AG04449 (cell line): ENCODE measurements at places on chromosomes 11 and 22.

DNA sequence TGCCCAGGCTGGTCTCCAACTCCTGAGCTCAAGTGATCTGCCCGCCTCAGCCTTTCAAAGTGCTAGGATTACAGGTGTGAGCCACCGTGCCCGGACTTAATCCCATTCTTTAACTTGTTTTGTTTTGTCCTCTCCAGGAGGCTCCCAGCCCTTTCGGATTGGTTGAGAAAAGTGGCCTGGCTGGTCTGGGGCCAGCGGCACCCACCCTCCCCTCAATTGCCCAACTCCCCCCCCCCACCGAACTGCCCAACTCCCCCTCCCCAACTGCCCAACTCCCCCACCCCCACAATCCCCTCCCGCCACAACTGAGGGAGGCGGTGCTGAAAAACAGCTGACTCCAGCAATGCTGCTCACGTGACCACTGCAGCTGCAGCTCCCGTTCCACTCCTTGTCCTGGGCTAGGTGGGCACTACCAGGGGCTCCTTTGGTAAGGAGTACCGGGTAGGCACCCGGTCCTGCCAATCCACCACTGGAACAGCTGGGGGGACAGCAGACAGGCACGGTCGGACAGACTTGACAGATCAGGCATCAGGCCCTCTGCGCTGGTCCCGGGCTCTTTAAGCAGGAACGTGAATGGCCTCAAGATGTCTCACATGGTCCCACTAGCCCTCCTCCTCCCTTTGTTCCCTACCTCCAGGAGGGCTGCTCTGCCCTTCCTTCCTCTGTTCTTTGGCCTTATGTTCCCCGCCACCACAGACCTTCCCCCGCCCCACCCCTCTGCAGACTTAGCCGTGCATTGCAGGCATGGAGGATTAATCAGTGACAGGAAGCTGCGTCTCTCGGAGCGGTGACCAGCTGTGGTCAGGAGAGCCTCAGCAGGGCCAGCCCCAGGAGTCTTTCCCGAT lies at the start of gene TCN2:
Gene TCN2 (plus strand): TSS at position 720 of the 845 bp plus-strand sequence. CDS start 158 bp downstream, outside the sequence.
- no peak for DNase-seq

- DNase-seq = no peak
Measured at GRCh38 chr11:108007819-108008218, 879 bp upstream of the CUL5 start.

DNA sequence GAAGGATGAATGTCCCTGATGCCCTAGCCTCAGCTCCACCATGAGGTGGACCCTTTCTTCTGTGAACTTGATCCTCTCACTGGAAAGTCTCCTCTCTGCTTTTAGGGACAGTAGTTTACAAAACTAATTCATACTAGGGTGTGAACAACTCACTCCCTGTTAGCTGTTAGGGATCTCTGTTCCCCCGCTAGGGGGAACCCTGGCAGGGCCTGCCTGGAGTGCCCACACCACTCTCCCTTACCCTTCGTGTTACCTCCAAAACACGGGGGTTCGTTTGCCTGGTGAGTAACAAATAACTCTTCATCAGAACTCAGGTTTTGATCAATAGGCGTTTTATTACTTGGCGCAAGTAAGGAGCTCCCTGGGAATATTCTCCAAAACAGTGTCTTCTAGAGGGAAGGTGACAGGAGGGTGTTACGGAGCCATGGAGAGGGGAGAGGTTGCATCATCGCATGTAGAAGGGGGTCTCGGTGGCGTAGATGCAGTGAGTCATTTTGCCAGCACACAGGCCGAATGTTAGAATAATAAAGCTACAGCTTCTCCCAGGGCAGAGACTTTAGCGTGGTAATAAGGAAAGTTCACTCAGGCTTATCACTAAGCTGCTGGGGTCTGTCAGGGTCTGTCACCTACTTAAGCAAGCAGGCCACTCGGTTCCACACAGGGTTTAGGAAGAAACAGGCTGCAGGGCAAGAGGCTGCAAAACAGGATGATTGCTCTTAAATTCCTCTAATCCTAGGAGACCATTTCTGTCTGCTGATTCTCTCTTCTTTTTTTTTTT lies 45.8 kb downstream of the C11orf96 start:
- DNase-seq = no peak

DNA sequence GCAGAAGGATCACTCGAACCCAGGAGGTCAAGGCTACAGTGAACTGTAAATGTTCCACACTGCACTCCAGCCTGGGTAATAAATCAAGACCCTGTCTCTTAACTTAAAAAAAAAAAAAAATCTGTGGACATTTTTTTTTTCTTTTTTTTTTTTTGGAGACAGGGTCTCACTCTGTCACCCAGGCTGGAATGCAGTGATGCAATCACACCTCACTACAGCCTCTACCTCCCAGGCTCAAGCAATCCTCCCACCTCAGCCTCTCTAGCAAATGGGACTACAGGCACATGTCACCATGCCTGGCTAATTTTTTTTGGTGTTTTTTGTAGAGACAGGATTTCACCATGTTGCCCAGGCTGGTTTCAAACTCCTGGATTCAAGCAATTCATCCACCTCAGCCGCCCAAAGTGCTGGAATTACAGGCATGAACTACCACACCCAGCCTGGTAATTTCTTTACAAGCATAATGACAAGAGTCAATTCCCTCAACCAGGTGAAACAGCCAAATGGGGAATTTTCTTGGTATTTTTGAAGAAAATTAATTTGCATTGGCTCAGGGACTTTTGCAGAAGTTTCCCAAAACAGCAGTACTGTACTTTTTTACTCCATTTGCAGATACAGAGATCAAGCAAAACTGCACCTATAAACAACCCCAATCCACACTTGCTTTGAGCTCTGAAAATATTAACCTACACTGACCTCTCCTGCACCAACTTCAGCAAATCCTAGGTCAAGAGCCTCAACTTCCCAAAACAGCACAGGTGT lies 44.0 kb downstream of the MRTFA start:
- DNase-seq = no peak

DNA sequence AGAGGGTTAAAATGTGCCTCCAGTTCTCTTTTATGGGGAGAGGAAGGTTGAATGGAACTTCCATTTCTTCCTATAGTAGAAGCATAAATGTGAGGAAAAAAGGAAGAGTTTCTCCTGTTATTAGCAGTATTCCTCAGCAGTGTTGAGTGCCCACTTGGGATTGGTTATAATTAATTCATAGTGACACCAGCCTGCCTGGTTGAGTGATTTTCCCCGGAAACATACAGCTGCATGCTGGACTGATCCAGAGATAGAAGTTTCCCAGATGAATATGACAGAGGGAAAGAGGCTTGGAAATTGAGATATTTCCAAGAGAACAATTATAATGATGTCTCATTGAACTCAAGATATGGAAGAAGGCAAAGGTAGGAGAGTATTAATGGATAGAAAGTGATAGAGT lies 28.3 kb downstream of the RAB39A start:
- no peak for DNase-seq

DNA sequence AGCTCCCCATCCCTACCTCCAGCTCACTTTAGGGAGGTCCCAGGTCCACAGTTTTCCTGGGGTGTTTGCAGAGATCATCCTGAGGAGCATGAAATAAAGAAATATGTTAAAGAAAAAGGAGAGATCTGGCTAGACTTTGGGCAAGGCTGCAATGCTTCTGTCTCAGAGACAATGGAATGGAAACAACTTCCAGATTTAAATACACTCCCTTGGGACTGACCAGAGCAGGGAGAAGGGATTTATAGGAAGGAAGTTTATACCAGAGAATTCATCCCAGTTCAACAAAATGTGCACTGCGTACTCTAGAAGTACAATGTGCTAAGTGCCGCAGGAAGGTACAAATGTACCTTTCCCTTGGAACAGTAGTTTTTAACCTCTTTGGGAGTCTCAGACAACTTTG lies 40.4 kb downstream of the ETS1 start:
- no peak for DNase-seq

GRCh38 chr22:25545146-25545545 lies 19.3 kb upstream of the GRK3 start:
- DNase-seq = no peak

DNA sequence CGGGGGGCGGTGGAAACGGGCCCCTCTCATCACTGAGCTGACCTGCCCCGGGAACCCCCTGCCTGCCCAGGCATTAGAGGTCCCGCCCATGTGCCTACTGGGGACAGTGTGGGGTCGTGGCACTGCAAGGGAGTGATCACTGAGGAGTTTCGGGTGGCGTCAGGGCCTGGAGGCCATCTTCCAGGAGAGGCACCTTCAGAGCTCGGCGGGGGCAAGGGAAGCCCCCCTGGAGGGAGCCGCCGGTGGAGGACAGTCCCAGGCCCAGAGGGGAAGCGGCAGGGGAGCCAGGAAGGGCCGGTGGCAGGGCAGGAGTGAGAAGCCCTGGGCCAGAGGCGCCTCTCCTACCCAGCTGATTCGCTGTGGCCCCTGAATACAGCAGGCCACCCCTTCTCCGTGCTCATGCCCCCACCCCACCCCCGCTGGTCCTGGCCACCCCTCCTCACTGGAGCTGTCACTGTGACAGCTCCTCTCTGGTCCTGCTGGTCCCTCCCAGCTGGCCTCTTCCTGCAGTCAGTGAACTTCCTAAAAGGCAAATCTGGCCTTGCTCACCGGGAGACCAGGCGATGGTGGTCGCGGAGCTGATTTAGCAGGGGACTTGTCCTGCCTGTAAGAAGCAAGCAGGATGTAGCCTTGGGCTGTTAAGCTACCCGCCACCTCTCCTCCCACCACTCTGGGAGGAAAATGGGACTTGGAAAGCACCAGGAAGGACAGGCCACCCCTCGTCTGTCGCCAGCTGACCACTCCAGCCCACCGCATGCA lies 2.0 kb upstream of the MAPK11 start:
- no peak for DNase-seq

GRCh38 chr11:64864473-64865285 lies 13.7 kb downstream of the EHD1 start:
- peak; percentile 75 for DNase-seq

DNA sequence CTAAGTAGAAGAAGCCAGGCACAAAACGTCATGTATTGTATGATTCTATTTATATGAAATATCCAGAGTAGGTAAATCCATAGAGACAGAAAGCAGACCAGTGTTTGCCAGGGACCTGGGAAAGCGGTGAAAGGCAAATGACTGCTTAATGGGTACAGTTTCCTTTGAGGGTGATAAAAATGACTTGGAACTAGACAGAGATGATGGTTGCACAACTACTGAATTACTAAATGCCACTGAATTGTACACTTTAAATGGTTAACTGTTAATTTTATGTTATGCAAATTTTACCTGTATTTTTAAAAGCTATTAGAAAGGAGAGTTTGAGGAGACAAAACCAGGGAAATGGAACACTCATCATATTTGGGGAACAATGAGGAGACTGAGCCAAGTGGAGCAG lies 61.8 kb upstream of the USP47 start:
- DNase-seq = no peak

- no peak for DNase-seq
Measured at GRCh38 chr11:10109806-10110205, 184.2 kb downstream of the SBF2 start.

- DNase-seq = no peak
Measured at GRCh38 chr11:127274328-127274676, 273.7 kb upstream of the KIRREL3 start.

- no peak for DNase-seq
Measured at GRCh38 chr11:88315981-88316441, 21.5 kb downstream of the CTSC start.

DNA sequence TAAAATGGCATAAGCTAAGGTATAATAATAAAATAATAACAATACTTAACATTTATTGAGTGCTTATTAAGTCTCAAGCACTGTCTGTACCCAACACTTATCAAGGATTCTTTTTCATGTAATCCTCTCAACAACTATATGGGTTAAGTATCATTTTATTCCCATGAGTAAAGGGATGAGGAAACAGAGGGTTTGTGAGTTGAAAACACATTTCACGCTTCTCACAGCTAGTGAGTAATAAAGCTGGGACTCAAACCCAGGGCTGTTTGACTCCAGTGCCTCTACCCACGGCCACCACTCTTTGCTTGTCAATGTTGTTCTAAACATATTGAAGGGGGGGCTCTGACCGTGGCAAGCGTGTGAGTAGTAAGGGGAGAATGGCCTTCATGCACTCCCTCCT lies 8.7 kb downstream of the CD3E start:
- no peak for DNase-seq

GRCh38 chr11:98040061-98040808 lies 980.5 kb upstream of the CNTN5 start:
- no peak for DNase-seq

DNA sequence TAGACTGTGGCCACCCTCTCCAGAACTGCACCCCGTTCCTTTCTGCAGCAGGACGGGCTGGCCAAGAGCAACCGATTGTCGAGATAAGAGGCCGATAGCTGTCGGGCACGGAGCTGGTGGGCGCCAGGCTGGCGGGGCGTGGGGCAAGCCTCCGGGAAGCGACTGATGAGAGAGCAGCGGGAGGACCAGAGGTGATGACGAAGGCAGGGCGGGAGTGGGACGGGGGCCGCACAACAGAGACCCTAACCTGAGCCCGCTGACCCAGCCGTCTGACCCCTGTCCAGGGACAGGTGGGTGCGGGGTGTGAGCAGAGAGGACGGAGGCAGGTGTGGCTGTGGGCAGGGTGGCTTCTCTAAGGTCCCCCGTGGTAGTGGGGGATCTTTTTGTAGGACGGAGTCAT lies 7.3 kb upstream of the BRSK2 start:
- DNase-seq = no peak

DNA sequence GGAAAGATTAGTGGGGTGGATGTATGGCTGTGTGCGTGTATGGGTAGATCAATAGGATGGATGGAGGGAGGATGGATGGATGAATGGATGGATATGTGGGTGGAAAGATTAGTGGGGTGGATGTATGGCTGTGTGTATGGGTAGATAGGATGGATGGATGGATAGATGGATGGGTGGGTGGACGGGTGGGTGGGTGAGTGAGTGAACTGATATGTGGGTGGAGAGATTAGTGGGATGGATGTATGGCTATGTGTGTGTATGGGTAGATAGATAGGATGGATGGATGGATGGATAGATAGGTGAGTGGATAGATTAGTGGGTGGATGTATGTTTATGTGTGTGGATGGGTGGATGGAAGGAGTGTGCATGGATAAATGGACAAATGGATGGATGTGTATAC lies 87.6 kb upstream of the LDLRAD3 start:
- DNase-seq = no peak

GRCh38 chr11:134024420-134025081 lies 44.3 kb upstream of the JAM3 start:
- no peak for DNase-seq

DNA sequence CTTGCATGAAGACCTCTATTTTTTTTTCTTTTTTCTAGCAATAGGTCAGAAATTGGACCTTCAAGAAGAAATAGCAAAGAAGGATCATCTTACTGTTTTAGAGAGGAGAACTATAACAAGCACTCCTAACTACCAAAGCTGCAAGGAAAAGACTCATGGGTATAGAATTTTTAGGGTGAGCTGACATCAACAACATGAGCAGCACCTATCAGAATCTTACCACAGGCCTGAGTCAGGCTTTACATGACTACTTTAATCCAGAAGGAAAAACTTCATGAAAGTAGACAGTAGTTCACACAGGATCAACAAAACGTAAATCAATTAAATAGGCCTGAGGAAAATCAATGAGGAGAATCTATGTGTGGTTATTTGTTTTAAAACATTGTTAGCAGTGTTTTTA lies 130.5 kb downstream of the FAM76B start:
- peak; percentile 34 for DNase-seq

- DNase-seq = no peak
Measured at GRCh38 chr11:3104051-3104714, 47.0 kb upstream of the CARS1 start.

GRCh38 chr11:133497477-133498140 lies 34.7 kb downstream of the OPCML start:
- DNase-seq = no peak
